Memory B cell (primary cell): ENCODE measurements at places on chromosomes 4 and X.

DNA sequence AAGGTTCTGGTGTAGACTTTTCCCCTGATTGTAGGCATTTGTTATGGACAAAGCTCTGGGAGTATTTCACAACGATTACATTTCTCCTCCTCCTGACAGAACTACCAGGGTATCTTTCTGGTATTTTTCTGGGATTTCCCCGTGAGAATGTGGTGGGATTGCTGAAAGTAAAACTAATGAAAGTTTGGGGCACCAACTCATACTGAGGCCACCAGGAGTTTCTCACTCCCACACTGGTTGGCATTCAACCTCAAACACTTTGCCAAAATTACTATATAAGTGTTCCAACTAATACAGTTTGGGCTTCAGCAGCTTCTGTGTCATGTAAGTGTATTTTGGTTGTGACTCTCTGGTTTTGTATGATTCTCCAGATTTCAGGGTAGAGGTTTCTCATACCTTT is 855.1 kb downstream of the GLUD2 start:
- no peak for DNase-seq

DNA sequence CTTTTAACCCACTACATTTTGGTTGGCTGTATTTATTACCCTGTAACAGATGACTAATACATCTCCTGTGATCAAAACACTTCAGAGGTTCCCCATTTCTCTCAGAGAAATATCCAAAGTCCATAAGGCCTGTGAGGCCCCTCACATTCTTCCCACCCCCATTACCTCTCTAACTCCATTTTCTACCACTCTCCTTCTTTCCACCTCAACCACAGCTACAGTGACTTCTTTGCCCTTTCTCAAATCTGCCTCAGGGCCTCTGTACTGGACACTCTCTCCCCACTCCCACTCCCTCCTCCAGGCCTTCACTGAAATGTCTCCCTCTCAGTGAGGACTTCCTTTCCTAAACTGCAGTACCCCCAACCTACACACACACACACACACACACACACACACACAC is 8.4 kb upstream of the TMEM144 start:
- no peak for DNase-seq

DNA sequence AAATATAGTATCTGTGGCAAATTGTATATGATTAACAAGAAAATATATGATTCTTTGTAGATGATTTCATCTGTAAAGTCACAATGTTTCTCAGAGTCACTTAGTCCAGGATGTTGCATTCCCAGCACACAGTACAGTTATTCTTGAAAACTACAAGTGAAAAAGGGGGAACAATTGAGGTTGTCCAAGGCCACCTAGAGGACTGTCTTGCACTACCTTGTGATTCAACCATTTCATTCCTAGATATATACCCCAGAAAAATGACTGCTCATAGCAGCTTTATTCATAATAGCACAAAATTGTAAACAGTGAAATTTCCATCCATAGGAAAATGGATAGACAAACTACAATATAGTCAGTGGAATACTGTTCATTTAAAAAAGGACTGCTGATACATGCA is 16.0 kb downstream of the C4orf33 start:
- DNase-seq = no peak

DNA sequence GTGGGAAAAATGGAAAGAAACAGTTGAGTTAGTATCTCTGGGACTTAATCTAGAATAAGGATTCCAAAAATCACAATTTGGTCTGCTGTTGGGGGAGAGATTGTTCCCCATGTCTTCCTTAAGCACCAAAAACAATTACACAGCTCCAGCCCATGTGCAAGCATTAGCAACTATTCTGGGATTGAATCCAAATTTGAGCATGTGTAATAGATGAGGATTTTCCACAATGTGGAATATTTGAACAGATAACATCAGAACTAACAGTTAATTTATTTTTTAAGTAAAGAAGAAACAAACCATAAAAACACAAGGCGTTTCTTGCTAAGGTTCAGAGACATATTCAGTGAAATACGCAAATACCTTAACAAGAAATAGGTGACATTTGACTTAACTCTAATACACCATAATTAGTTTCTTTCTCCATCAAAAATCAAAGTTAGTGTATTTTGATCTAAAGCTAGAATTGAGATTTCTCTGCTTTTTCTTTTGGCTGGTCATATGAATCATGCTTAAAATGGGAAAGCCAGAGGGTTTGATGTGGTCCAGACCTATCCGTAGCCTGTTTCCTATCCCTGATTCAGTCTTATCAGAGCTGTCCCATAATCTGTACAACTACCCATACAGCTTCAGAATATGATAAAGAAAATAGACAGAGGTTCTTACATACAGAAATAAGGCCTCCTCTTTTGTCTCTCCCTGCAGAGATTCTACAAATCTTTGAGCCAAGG is 413.4 kb downstream of the PACRGL start:
- DNase-seq = no peak

GRCh38 chrX:65644621-65645289 is 22.7 kb upstream of the MSN start:
- DNase-seq = no peak

GRCh38 chrX:85859426-85859825 is 187.9 kb downstream of the CHM start:
- no peak for DNase-seq

- no peak for DNase-seq
These were observed 464.9 kb upstream of the AMOT start for GRCh38 chrX:113305496-113305895.

- DNase-seq = no peak
These were observed 623.8 kb upstream of the DIPK2B start for GRCh38 chrX:45824471-45824870.

DNA sequence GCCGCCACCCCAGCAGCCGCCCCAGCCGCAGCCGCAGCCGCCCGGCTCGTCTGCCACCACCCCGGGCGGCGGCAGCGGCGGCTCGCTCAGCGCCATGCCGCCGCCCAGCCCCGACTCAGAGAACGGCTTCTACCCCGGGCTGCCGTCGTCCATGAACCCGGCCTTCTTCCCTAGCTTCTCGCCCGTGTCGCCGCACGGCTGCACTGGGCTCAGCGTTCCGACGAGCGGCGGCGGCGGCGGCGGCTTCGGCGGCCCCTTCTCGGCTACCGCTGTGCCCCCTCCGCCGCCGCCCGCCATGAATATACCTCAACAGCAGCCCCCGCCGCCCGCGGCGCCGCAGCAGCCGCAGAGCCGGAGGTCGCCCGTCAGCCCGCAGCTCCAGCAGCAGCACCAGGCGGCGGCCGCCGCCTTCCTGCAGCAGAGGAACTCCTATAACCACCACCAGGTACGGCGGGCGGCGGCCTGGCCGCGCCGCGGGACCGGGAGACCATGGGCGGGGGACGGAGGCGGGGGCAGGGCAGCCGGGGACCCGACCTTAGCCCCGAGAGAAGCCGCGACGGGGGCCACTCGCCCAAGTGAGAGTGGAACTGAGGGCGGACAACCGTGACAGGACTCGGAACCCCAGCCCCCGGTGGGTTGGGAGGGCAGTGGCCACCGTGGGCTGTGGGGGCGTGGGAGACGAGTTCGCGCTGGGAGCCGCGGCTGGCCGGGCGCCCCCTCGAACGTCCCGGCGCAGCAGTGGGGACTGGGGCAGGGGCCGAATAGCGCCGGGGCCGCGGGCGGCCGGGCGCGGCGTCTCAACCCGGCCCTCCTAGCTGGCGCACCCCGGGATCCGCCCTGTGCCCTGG is 1.8 kb downstream of the CPEB2 start:
- DNase-seq = peak; percentile 69

DNA sequence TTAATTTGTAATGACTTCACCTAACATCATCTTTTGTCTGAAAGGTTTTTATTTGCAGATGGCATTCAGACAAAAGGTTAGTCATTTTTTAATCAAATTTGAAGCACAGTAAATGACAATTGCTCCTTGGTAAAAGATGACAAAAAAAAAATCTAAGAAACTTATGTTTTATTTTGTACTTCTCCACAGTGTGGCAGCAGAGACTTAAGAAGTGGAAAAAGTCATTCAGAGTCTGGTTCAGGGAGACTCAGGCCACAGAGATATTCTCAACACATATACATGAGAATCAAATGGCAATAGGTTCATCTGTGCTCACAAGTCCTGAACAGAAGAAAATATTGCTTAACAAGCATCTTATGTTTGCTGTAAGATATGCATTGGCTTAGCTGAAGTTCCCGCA is 436.2 kb downstream of the KCNIP4 start:
- DNase-seq = no peak

- DNase-seq = peak; percentile 32
These were observed at the start of gene TLR2 for GRCh38 chr4:153684182-153684970. Gene TLR2 (plus strand): TSS chr4:153684280. CDS start chr4:153702908, 18,628 bp downstream.

- no peak for DNase-seq
These were observed 95.8 kb downstream of the UPRT start for GRCh38 chrX:75369721-75370120.

DNA sequence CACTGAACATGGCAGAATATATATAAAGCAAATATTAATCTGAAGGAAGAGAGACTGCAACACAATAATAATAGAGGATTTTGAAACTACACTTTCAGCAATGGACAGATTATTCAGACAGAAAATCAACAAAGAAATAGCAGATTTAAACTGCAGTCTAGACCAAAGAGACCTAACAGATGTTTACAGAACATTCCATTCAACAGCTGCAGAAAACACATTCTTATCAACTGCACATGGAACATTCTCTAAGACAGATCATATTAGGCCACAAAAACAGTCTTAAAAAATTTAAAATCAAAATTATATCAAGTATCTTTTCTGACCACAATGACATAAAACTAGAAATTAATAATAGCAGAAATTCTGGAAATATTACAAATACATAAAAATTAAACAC is 27.1 kb downstream of the CENPE start:
- no peak for DNase-seq

GRCh38 chrX:9558615-9559014 is 93.8 kb downstream of the TBL1X start:
- no peak for DNase-seq

DNA sequence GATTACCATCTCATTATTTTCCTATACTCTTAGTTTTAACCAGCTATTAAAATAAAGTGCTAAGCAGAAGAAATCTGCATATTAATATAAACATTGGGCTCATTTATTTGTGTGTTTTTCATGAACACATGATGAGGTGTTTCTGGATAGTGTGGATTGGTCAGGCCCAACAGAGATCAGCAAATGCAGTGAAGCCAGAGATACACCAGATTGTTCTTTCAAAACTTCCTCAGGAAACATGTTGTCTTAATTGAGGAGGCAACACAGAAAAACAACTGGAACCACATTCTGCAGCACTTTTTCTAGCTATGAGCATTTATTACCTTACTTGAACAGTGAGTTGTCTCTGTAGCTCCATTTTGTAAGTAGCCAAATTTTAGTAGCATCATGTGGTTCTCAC is 69.9 kb downstream of the PALLD start:
- no peak for DNase-seq

- no peak for DNase-seq
These were observed 68.1 kb downstream of the HPF1 start for GRCh38 chr4:169689681-169690080.

GRCh38 chr4:174919886-174920423 is 1.8 kb downstream of the ADAM29 start:
- DNase-seq = no peak

DNA sequence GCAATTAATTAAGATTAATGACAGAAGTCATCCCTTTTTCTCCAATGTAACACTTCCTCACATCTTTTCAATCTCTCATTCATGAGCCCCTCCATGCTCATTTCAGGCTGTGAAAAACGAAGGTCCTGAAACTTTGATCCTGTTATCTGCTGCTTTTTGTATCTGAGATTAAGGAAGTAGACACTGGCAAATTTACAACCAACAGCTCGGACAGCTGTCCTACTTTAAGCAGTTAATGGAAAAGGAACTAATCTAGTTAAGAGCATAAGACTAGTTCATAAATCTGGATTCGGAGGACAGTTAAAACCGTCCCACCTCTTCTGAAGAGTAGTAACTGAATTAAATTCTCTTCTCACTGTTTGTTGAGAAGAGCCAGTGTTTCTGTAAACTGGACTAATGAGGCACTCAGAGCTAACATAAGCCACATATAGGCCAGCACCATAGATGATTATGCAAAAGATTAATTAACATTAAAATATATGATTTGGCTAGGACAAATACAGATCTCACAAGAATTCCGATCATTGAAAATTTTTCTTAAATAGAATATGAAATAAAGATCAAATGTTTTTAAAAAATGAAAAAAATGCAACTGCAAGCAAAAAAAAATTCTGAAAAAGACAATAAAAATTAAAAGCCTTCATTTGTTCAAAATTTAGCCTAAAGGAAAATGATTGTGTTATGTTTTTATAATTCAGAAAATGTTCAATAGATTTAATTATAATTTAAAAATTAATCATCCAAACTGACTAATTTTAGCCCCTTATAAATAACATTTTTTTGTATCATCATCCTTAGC is 114.4 kb downstream of the ANTXR2 start:
- no peak for DNase-seq

GRCh38 chr4:139419388-139419914 is 34.5 kb upstream of the RAB33B start:
- DNase-seq = no peak

DNA sequence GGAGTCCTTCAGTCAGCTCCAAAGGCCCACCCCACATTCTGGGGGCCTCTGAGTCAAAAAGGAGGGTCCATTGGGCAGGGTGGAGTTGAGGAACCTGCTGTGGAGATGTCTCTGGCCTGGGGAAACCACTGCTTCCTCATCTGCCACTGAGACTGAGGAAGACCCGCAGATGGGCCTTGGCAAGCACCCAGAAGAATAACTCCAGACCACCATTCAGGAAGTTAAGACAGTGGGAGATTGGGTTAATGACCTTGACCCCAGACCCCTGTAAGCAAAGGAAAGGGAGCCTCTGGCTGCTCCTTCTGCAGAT is 8.1 kb upstream of the HSD17B10 start:
- DNase-seq = no peak

DNA sequence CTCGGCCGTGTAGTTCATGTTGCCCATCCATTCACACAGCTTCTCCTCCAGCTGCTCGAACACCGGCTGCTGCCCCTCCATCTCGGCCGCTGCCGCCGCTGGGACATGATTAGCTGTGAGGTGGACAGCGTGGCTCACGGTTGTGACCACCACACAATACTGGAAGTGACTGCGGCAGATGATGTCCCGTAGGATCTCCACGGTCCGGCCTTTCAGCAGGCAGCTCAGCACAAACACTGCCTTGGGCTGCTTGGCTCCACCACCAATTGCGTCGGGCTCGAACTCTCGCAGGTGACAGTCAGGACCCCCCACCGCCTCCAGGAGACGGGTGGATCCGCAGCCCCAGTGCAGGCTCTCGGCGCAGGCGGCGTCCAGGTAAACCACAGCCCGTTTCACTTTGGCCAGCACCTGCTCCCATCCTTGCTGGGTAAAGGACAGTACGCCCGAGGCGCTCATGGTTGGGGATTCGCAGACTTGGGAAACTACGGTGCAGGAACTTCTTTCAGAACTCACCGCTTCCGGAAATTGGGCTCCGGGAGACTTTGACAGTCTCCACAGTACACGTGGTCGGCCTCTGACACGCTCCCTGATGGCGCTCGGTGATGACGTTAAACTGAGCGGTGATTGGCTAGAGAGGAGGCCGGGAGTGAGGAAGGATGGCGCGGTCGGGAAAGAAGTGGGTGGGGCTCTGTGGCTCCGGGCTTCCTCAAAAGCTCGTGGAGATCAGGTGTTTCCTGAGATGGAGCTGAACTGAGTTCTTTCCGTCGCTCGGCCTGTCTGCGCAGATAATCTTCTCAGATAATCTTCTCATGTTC is at the start of gene SCFD2:
TSS of gene SCFD2 (minus strand) at position 576 of the 815 bp plus-strand sequence.
- DNase-seq = peak; percentile 90

GRCh38 chrX:46681849-46682248 is 77.1 kb downstream of the SLC9A7 start:
- no peak for DNase-seq

GRCh38 chr4:90537491-90537890 is 410.3 kb downstream of the CCSER1 start:
- no peak for DNase-seq

GRCh38 chr4:89640620-89641366 is 196.2 kb downstream of the SNCA start:
- DNase-seq = no peak
